Stimulated activated CD4-positive, alpha-beta T cell treated with anti-CD3 and anti-CD28 coated beads, Interleukin-1b, Interleukin-23, amount 100 ng/mL, for 24 hours (primary cell): ENCODE measurements at places on chromosomes 7 and 10.
A peak's percentile ranks its signal among the peaks of the same experiment; 100 is the strongest.

DNA sequence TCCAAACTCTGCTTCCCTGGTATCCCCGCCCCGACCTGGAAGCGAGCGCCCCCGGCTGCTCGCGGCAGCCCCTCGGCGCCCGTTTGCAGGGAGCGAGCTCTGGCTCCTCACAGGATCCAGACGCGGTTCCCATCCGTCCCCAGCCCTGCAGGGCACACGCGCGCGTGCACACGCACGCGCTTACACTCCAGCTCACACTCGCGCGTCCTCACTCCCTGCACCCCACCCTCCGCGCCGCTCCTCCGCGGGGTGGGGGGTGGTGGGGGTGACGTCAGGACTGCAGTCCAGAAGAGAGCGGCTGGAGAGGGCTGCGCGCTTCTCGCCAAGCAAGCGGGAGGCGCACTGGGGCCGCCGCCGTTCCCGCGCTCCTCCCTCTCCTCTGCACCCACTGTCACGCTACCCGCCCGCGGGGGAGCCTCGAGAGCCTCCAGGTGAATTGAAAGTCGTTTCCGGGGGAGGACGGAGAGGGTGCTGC lies 255.6 kb downstream of the OTUD1 start:
- DNase-seq, result no peak

- DNase-seq, result no peak
These were observed 559.6 kb downstream of the GATA3 start for GRCh38 chr10:8614054-8614565.

DNA sequence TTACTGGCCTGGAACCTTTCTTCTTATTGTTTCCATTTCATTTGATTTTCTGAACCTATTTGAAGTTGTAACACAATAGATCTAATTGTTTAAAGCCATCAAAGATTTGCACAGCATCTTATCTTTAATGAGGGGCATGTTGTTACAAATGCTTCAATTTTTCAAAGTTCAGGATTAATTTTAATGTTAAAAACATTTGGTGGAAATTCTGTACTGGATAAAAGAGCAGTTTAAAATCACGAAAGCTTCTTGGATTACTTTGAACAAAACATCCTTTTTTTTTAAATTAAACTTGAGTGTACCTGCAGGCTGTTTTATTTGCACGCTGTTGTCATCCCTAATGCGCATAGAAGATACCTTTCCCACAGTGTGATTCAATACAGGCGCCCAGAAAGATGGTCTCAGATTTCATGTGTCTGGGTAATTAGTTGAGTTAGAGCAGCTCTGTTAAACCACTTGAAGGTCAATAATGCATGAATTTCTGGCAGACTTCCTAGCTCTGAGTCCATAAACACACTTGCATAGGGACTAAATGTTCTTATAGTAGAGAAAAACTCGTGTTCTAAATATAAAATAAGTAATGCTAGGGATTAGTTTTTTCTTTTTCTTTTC lies 29.3 kb upstream of the DDX50 start:
- no peak for DNase-seq

GRCh38 chr7:107610323-107610722 lies 30.3 kb downstream of the BCAP29 start:
- no peak for DNase-seq

- DNase-seq, result no peak
These were observed 163.9 kb downstream of the CACNB2 start for GRCh38 chr10:18303851-18304801.

GRCh38 chr10:71832967-71833366 lies 18.1 kb downstream of the PSAP start:
- DNase-seq, result no peak

- DNase-seq, result no peak
These were observed 266.6 kb downstream of the POLR1F start for GRCh38 chr7:19442016-19442785.

GRCh38 chr7:30321089-30321881 lies 36.9 kb downstream of the ZNRF2 start:
- no peak for DNase-seq

- DNase-seq, result no peak
These were observed 1.5 kb upstream of the DLX5 start for GRCh38 chr7:97025983-97026714.

DNA sequence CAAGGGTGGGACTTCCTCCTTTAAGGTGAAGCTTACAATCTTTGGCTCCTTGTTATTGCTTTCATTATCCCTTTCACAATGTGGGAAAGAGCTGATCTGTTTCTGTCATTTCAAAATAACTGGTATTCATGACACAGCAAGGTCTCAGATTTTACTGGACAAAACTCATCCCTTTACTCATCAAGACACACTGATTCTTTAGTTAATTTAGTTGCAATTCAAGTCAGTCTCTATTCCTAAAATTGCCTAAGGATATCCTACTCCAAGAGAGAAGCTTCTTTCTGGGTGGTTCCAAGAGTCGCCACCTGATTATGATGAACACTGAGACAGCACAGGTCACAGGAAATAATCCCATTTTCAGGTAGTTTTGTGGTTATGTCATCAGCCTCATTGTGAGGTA lies 5.8 kb upstream of the PNLIPRP3 start:
- DNase-seq, result no peak

- no peak for DNase-seq
These were observed 51.4 kb upstream of the DNAJC1 start for GRCh38 chr10:22054961-22055360.

DNA sequence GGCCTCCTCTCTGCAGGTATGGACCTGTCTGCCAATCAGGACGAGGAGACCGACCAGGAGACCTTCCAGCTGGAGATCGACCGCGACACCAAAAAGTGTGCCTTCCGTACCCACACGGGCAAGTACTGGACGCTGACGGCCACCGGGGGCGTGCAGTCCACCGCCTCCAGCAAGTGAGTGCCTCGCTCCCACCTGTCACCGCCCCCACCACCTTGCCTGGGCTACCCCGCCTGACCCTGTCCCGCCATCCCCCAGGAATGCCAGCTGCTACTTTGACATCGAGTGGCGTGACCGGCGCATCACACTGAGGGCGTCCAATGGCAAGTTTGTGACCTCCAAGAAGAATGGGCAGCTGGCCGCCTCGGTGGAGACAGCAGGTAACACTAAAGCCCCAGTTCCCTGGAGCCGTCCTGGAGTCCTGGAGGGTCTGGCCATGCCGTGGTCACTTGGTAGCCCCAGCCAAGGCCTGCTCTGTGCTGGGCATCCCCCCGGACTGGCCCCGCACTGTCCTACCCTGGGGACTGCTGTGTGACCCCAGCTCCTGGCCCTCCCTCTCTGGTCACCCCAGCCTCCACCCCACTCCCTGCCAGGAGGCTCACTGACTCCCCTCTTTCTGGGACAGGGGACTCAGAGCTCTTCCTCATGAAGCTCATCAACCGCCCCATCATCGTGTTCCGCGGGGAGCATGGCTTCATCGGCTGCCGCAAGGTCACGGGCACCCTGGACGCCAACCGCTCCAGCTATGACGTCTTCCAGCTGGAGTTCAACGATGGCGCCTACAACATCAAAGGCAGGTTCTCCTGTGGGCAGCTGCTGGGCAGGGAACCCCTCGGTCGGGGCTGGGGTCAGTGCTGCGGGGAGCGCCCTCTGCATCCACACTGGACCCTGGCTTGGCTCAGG lies 178.0 kb downstream of the RNF216 start:
- DNase-seq, result no peak

- no peak for DNase-seq
These were observed 661.5 kb downstream of the KCNMA1 start for GRCh38 chr10:76976142-76976541.

GRCh38 chr10:4136121-4136520 lies 351.1 kb upstream of the KLF6 start:
- no peak for DNase-seq

DNA sequence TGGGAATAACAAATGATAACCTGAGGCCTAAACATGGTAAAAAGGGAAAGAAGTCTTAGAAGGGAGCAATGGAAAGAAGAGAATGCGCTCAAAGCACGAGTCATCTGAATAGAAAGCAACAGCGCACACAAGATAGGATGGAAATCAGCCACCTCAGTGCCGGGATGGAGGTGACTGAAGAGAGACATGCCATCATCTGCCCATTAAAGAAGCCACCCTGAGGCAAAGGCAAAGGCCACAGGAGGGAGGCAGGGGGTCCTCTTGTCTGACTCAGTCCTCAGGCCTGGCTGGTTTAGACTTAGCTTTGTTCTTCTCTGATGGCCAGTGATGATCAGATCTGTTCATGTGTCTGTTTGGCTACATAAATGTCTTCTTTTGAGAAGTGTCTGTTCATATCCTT lies 180.6 kb downstream of the CHCHD3 start:
- DNase-seq, result no peak

GRCh38 chr7:1988533-1988930 lies 244.2 kb downstream of the MAD1L1 start:
- DNase-seq, result no peak

GRCh38 chr10:70038923-70039322 lies 13.7 kb upstream of the MACROH2A2 start:
- no peak for DNase-seq

GRCh38 chr10:48981310-48981907 lies 41.8 kb upstream of the LRRC18 start:
- DNase-seq, result no peak

- no peak for DNase-seq
These were observed 6.2 kb downstream of the ABI1 start for GRCh38 chr10:26854524-26854923.

DNA sequence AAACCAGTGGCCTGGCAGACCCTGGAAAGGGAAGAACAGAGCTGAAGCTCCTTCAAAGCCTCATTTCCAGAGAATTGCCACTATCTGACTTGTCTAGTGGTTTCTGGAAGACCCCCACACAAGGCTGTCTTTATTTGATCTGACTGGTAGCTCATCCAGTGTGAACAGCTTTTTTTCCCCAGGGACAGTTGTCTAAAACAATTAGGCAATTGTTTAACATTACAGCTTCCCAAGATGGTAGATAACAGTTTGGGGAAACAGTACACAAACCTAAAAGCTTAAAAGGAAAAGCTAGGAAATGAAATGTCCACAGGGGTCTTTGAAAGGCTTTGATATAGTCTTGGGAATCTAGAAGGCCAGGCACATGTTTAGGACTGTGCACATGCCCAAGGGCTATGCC lies 203.4 kb upstream of the CTBP2 start:
- DNase-seq, result no peak

GRCh38 chr7:156609010-156609877 lies 31.3 kb upstream of the RNF32 start:
- no peak for DNase-seq

DNA sequence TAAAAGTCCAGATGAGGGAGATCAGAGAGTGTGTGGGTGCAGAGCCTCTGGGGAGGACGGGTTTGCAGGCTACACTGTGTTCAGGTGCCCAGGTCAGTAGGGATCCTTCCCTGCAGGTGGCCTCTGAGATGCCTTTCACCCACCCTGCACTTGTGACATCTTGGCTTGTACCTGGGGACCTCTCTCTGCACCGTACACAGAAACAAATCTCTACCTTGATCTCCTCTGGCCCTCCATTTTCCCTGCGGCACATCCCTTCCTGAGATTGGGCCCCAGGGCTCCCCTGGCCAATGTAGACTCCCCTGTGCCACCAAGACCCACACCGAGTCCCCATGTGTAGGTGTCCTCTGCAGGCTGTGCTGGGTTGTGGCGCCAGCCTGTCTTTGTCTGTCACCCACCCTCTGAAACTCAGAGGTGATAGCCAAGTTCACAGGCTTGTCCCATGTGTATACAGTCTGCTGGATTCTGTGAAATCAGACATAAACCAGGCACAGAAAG lies 140.6 kb downstream of the PTPN20 start:
- DNase-seq, result no peak

DNA sequence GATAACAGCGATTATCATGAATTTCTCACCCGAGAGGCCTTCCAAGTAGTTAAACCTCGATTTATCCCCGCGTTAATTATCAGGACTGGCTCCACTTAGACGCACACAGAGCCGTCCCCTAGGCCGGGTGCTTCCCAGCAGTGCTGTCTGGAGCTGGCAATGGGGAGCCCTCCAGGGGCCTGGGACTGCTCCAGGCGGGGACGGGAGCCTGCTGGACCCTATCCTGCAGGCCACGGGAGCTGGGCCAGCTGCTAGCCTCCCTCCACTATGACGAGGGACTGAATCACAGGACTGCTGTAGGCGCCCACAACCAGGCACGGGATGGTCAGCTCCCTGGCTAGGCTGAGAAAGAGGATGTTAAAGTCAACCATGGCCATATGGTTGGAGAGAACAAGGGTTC lies 229.1 kb downstream of the ELFN1 start:
- no peak for DNase-seq

GRCh38 chr7:15288741-15289140 lies 273.1 kb downstream of the AGMO start:
- DNase-seq, result no peak

GRCh38 chr10:49144058-49144720 lies 10.4 kb upstream of the FAM170B start:
- DNase-seq, result no peak

DNA sequence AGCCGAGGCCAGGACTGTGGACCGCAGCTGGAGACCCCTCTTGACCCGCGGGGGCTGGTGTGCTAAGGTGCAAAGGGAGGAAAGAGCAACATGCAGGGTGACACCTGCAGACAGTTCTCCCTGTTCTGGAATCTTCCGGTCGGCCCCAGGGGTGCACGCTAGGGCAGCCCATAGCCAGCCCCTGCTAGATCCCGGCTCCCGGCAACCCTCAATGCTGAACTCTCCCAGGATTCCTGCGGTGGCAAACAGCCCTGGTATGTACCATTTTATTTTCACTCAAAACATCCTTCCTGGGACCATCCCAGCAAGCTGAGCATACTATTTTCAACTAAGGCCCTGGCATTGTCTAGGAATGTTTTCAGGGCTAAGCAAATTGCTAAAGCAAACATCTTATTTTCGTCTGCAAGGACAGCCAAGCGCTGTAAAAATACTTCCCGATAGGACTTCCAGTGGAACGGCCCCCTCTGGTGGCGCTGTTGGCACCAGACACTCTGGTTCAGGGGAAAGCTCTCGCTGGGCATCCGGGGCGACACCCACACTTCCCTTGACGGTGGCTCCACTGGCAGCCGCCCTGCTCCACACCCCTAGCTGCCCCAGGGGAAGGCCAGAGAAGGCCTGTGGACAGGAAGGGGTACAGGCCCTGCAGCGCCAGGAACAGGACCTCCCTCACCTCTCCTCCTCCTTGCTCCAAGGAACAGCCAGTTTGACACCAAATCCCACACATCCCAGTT lies 99.4 kb downstream of the CTBP2 start:
- peak; percentile 32 for DNase-seq

DNA sequence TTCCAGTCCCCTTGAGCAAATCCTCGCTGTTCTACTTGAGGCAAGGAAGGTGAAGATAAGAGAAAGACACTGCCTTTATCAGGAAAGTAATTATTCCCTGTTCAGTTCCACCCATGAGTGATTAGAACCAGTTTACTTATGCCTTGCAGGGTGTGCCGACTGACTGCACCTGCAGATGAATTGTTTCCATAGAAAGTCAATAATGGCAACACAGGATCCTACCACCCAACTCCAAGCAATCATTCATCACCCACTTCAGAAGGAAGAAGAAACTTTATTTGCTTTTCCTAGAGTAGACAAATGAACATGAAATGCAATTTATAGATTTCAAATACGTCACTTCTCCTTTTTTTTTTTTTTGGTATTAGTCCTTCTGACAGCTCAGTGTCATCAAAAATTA lies 383.9 kb downstream of the SORCS1 start:
- DNase-seq, result no peak
